ENCODE measurements at places on chromosomes 7 and 10.

- no peak for DNase-seq
Observed at GRCh38 chr10:28637346-28637745, 40.0 kb upstream of the BAMBI start.

- no peak for DNase-seq
Observed at GRCh38 chr7:918441-919113, 35.9 kb downstream of the ADAP1 start.

DNA sequence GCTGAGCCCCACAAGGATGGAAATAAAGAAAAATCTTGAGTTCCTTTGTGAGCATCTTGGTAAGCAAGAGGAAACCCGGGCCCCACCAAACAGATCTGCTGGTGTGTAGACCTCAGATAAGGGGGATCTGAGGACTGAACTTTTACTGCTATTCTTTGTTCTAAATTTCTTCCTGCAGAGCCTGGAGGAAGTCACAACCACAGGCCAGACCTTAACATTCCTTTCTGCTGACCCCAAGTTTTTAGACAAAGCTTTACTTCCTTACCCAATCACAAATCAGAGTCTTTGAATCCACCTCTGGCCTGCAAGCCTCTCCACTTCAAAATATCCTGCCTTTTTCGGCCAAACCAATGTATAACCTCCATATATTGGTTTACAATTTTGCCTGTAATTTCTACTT is 352.6 kb upstream of the AUTS2 start:
- DNase-seq, result no peak

GRCh38 chr7:13882051-13882450 is 107.4 kb downstream of the ETV1 start:
- DNase-seq, result no peak

DNA sequence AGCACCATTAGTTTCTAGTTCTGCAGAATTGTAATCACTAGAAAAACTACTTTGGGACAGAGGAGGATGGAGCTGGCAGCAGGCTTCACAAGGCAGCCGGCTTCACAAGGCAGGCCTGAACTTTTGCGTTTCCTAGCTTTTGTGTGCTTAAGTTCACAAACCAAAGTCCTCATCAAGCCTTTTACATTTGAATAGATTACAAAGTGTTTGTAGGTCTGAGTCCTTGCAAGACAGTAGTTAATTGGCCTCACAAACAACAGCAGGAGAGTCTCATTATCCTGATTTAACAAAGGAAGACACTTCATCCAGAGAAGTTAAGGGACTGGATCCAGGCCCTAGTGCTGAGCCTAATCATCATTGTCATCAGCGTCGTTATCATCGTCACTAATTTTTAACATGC is 147.8 kb upstream of the AUTS2 start:
- DNase-seq, result no peak

GRCh38 chr7:129332254-129333035 is 101.8 kb upstream of the STRIP2 start:
- DNase-seq, result no peak
